ENCODE measurements at places on chromosomes 12 and 14.
A peak's percentile ranks its signal among the peaks of the same experiment; 100 is the strongest.

GRCh38 chr12:94078138-94078723 lies 70.1 kb upstream of the PLXNC1 start:
- peak; percentile 83 for DNase-seq

DNA sequence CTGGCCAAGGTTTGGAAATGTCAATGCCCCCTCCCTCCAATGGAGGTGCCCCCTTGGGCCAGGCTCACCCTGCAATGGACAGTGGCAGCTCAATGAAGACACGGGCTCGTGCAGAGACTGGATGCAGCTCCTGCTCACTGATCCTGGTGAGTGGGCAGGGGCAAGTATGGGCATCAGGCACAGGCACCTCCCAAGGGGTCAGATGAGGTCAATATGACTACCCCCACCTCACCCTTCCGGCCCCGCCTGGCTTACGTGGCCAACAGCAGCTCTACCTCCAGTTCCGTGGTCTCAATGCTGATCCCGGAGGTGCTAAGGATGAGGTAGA lies 13.6 kb downstream of the ITGA7 start:
- DNase-seq: no peak

DNA sequence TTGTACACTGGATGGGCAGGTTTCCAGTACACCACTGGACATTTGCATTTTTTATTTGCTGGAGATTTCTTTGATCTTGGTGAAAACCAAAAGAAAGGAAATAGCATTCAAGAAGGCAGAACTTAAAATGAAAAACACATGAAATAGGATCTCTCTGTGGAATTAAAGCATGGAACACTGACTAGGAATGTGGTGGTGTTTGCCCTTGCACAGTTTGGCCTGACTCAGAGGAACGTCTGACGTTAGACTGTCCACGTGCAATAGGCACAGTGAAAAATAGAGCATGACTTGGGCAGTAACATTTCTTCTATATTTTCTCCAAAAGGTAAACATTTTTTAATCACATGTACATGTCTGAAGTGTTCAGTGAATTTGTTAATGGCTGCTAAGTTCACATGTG lies 474.1 kb upstream of the PRICKLE1 start:
- DNase-seq: no peak

GRCh38 chr12:93572712-93573551 lies 457 bp downstream of the SOCS2 start:
- DNase-seq: no peak

DNA sequence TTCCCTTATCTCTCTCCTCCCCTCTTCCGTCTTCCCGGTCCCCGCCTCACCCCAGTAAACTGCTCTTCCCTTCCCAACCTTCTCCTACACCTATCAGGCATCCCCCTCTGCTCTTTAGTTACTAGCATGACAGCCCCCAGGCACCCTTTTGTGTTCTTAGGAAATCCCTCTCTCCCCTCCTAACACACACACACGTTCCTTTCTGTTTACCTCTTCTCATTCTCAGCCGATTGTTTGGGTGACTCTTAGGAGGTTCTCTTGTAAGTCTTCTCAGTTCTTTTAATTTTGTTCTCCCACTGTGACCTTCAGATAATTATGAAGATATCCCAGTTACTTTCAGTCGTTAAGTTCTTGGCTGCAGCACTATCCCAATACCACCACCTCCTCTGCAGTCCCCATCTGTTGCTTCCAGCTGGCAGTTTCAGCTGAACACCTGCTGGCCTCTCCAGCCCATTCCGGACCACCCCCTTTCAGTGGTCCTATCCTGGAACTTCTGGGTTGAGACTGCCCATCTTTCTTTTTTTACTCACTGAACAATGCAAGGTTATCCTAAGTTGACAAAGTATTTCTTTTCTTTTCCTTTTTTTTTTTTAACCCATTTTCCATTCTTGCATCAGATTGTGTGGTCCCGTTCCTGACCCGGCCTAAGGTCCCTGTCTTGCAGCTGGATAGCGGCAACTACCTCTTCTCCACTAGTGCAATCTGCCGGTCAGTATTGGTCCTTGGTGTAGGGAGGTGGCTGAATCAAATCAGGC lies 711 bp downstream of the MARS1 start:
- DNase-seq: no peak

DNA sequence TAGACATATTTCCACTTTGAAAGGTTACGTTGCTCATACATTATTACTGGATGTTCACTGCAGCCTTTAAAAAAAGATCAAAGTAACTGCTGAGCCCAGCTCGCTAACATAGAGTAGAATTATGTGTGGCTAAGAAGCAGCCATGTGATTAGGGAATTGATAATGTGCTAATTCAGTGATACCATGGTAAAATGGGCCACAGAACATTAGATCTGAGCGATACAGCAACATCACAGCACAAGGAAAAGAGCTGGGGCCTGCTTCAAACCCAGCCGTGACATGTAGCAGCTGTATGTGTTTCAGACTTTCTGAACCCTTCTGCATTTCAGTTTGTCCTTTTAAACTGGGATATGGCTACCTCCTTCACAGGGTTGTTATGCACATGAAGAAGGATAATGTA lies 92.3 kb upstream of the LMNTD1 start:
- no peak for DNase-seq

- no peak for DNase-seq
Observed at GRCh38 chr14:105878125-105878524, 351.7 kb downstream of the TMEM121 start.

DNA sequence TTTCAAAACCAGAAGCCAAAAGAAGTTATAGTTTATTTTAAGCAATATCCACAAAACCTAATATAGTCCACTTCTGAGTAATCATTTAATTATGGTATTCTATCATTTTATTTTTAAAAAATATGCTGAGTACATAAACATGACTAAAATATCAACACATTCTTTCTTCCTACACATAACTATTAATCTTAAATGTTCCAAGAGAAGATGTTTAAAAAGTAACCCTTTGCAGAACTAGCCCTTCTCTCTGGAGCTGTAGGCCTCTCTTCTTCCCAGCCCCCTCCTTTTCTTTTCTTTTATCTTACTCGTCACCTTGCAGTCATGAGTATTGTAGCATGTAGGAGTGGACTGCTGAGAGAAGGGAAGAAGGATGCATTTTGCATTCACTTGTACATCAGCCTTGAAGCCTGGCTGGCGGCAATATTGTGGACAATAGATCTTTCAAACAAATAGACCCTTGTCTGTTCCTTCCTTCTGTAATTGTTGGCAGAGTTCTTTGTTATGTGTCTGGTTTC lies 941.9 kb downstream of the NRXN3 start:
- no peak for DNase-seq

DNA sequence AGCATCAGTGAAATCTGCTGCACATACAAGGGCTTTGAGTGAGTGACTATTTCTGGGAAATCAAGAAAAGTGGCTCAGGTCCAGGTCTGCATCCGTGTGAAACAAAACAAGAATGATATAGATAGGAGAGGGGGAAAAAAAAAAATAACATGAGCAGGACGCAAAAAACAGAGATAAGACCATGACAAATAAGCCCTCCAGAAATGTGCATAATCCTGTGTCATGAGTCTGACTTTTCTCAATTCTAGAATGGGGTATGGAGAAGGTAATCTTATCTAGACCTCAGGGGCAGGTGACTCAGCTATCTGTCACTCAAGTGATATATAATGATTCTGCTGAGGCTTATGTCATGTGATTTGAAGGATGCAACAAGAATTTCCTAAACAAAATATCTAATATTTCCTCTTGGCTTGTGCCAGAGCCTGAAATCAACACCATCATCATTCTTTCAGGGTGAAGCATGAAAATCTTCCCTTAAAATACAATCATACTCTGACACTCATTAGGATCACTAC lies 250.0 kb downstream of the PHLDA1 start:
- no peak for DNase-seq

DNA sequence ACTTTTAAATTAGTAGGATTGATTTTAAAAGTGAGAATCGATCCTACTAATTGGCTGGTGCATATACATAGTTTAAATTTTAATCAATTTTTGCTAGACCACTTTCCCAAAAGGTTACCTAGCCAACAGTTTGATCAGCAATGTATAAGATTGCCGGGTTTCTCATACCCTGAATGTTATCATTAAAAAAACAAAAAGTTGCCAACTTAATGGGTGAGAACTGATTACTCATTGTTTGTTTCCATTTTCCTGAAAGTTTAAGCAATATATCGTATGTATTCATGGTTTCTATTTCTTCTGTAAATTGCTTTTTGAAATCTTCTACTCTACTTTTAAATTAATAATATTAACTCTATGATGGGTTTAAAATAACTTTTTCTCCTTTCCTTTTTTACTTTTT lies 4.4 kb upstream of the MYBPC1 start:
- no peak for DNase-seq

- DNase-seq: no peak
Observed at GRCh38 chr12:24198936-24199671, 249.6 kb upstream of the SOX5 start.

GRCh38 chr12:54419088-54419887 lies at the start of gene ITGA5:
Gene ITGA5, minus strand, starts transcription at chr12:54419266. Its CDS starts 68 bp downstream, at chr12:54419198.
- peak; percentile 11 for DNase-seq

DNA sequence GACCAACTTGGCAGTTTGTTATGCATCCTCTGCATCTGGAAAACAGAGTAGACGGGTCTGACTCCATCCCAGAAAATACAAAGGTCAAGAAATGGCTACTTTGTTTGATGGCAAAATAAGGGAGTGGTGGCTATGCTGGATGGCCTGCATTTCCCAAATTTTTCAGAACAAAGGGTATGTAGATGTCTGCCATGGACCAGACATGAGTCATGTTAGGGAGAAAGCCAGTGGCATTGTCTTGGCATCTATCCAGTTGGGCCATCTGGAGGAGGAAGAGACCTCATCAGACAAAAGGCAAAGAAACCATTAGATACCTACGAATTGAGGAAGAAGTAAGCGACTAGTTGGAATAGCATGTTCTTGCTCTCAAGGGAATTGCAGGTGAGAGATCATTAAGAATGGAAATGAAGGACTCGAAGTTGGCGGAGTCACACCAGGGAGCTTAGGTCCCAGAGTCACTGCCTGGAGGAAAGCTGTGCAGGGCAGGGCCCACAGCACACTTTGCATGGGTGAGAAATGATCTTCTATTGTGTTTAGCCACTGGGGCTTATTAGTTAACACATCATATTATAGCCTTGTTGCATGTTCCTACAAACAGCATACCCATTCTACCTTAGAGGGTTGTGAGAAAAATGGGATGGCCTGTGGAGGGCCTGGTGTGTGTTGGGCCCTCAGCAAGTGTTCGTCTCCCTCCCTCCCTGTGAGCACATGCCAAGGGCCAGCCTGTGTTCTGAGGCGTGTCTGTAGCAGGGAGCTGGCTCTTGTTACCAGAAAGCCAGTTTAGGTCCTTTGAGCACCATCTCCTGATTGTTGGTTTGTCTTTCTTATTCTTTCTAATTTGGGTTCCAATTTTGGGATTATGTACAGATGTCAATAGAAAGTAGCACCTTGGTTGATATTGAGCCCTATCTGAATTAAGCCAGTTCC lies 119.4 kb downstream of the KTN1 start:
- no peak for DNase-seq

- no peak for DNase-seq
Observed at GRCh38 chr12:92571844-92572543, 130.8 kb upstream of the PLEKHG7 start.

DNA sequence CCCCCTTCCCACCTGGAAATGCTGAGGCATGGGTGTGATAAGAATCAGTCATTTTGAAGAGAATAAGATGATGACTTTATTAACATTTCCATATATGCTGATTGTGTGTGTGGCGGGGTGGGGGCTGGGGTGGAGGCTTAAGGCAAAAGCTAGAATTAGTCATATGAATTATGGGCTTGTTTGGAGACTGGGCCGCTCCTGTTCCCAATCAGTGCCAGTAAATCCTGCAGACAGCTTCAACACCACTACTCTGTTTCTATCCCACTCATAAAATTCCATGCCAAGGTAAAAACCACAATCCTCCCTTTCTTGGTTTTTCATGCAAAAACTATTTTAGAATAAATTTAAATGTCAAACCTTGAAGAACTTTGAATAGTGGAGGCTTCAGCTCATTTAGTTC lies 29.9 kb upstream of the SLC38A2 start:
- no peak for DNase-seq

DNA sequence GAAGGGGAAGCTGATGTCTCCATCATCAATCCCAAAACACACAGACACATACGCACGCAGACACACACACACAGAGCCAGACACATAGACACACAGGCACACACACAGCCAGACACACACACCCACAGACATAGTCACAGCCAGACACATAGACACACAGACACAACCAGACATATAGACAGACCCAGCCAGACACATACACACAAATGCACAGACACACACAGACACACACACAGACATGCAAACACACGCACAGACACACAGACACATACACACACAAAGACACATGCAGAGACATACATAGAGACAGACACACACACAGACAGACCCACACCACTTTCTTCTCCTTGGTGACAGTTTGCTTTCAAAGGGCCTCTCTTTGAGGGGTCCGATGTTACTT lies 6.3 kb downstream of the CCDC197 start:
- DNase-seq: no peak

- DNase-seq: no peak
Observed at GRCh38 chr12:104132351-104132956, 5.6 kb downstream of the NFYB start.

DNA sequence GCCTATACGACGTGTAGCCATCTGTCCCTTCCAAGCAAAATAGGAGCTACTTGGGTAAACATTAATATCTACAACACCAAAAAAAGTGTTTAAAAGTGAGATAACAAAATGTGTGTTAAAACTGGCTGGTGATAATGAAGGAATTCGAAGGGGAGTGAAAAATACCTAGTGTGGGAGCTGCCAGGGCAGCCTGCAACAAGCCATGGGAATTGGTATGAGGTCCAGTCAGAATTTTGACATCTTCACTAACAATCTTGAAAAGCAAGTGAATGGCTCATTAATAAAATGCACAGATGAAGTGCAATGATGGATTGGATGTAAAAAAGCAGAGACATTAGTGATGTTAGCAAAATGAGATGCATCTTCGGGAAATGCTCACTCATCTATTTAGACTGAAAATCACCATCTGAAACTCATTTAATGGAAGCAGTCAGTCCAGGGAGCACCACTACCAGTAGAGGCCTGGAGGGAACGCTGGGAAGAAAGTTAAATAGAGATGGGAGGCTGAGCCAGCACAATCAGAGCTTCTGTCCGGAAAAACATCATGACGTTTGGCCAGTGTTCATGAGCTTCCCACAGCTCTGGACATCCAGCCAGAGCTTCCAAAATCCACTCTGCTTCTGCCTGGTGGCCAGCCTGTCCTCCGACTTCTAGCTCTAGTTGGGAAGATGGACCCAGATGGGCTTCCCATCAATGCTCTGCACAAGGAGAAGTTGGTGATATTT lies 405.0 kb upstream of the TMTC1 start:
- DNase-seq: no peak

GRCh38 chr12:2634471-2634870 lies 160.3 kb upstream of the FKBP4 start:
- no peak for DNase-seq

- no peak for DNase-seq
Observed at GRCh38 chr14:49896966-49897365, 4.1 kb downstream of the ARF6 start.

- DNase-seq: no peak
Observed at GRCh38 chr14:22646570-22647254, 2.6 kb upstream of the OR6J1 start.

DNA sequence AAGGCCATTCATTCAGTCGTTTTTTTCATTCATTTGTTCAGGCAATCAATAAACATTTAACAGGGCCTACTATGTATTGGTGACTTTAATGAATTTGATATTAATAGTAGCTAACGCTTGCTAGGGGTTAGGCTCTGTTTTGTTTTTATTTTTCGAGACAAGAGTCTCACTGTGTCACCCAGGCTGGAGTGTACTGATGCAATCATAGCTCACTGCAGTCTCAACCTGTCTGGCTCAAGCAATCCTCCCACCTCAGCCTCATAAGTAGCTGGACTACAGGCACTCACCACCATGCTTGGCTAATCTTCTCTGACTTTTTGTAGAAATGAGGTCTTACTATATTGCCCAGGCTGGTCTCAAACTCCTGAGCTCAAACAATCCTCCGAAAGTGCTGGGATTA lies 25.6 kb upstream of the MED13L start:
- no peak for DNase-seq

All from bone marrow (tissue), 2 donors.